ENCODE measurements at places on chromosomes 12 and 14.

DNA sequence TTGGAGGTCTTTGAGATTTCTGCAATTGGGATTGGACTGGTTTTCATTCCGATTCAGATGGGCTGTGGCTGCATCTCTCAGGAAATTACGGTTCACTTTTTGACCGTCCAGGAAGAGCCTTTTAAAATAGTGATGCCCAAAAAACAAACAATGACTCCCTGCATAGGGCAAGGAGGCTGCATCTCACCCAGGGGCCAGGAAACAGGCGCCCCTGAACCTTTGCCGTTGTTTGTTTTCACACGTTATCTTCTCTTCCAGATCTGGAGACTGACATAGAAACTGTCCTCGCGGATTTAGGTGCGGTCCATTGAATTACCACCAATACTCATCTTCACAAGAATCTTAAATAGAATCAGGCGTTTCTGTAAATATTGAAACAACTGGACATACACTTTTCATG lies 66.0 kb downstream of the FLRT2 start:
- H3K4me1 ChIP-seq, result no peaks in the 10 kb centered on the region
- H3K36me3 ChIP-seq, result no peaks in the 10 kb centered on the region
- no peaks in the 10 kb centered on the region for H3K27me3 ChIP-seq
- H3K4me3 ChIP-seq, result no peak overlapping the region

- H3K27me3 ChIP-seq, result no peaks in the 10 kb centered on the region
- H3K27ac ChIP-seq, result no peak overlapping the region
- no peaks in the 10 kb centered on the region for H3K36me3 ChIP-seq
- H3K4me1 ChIP-seq, result peaks cover 12% of the 10 kb centered on the region
- DNase-seq, result peak; percentile 30
These were observed 16.1 kb downstream of the PLEK2 start for GRCh38 chr14:67395876-67396189.

DNA sequence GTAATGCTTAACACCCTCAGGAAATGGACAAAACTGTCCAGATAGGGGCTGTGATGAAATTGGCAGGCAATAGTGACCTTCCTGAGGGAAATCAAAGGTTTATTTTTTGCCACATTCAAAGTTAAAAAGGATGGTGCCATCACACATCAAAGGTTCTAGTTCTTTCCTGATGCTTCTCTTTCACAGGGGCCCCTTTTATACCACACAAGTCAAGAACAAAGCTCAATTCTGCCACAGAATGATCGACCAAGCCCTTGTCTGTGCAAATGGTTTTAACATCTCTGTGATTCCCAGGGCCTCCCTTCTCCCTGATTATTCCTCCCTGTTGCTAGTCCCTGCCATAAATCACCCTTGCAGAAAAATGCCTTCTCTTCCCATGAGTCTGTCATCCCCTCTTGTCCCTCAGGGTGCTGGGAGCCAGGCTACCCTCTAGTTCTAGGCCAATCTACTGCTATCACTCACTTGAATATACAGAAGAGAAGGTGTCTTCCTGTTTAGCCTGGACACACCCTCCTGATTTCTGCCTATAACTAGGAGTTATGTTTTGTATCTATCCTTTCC lies 22.7 kb downstream of the SMCO2 start:
- H3K4me1 ChIP-seq, result peaks cover 5% of the 10 kb centered on the region
- no peak for DNase-seq
- no peak overlapping the region for H3K4me3 ChIP-seq
- H3K27ac ChIP-seq, result no peak overlapping the region
- no peaks in the 10 kb centered on the region for H3K27me3 ChIP-seq

GRCh38 chr12:29578070-29578469 lies 80.6 kb upstream of the OVCH1 start:
- no peak overlapping the region for H3K27ac ChIP-seq
- DNase-seq, result no peak
- peaks cover 42% of the 10 kb centered on the region for H3K4me1 ChIP-seq
- H3K27me3 ChIP-seq, result no peaks in the 10 kb centered on the region

GRCh38 chr12:48237162-48237561 lies 34.1 kb upstream of the OR10AD1 start:
- H3K36me3 ChIP-seq, result no peaks in the 10 kb centered on the region
- no peak overlapping the region for H3K4me3 ChIP-seq
- H3K4me1 ChIP-seq, result no peaks in the 10 kb centered on the region
- H3K27me3 ChIP-seq, result peaks cover 44% of the 10 kb centered on the region

- H3K27ac ChIP-seq, result no peak overlapping the region
- H3K36me3 ChIP-seq, result no peaks in the 10 kb centered on the region
- no peak for DNase-seq
- H3K4me3 ChIP-seq, result no peak overlapping the region
- H3K4me1 ChIP-seq, result peaks cover 26% of the 10 kb centered on the region
These were observed 1.8 kb upstream of the UBE2N start for GRCh38 chr12:93443576-93443975.

GRCh38 chr14:28746247-28746646 lies 20.3 kb upstream of the FOXG1 start:
- no peak overlapping the region for H3K4me3 ChIP-seq
- H3K36me3 ChIP-seq, result no peaks in the 10 kb centered on the region
- H3K27me3 ChIP-seq, result no peaks in the 10 kb centered on the region
- DNase-seq, result no peak
- peaks cover 27% of the 10 kb centered on the region for H3K4me1 ChIP-seq
- H3K27ac ChIP-seq, result no peak overlapping the region

GRCh38 chr12:106113446-106113823 lies 25.3 kb downstream of the NUAK1 start:
- peak overlapping the region; percentile 29 for H3K4me3 ChIP-seq
- DNase-seq, result no peak
- peaks cover 35% of the 10 kb centered on the region for H3K4me1 ChIP-seq
- H3K27me3 ChIP-seq, result no peaks in the 10 kb centered on the region
- H3K27ac ChIP-seq, result peak overlapping the region; percentile 48

- peaks cover 25% of the 10 kb centered on the region for H3K4me1 ChIP-seq
- H3K4me3 ChIP-seq, result 0 out of 2 replicates have a peak overlapping the region, but pooled peaks have one; percentile 9
- peak overlapping the region; percentile 79 for H3K27ac ChIP-seq
- H3K36me3 ChIP-seq, result no peaks in the 10 kb centered on the region
- peak; percentile 82 for DNase-seq
These were observed 1598.4 kb upstream of the TMEM132C start for GRCh38 chr12:126668538-126668937.

DNA sequence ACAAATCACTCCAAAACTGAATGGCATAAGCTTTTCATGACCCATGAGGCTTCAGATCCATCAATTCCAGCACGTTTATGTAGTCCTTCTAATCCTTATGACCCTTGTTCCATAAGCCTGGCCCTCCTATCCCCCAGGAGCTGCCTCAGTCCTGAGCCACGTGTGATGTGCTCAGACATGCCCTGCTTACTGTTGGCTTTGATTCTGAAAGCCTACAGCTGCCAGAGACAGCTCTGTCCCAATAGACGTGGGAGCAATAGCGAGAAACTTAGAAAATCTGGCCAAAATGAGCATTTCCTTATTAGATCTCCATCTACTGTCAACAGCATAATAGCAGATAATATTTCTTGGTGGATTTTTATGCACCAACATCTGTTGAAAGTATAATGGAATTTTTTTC lies 33.2 kb downstream of the DUSP6 start:
- no peaks in the 10 kb centered on the region for H3K36me3 ChIP-seq
- DNase-seq, result no peak
- no peaks in the 10 kb centered on the region for H3K27me3 ChIP-seq
- H3K27ac ChIP-seq, result no peak overlapping the region
- H3K4me1 ChIP-seq, result no peaks in the 10 kb centered on the region

- H3K27ac ChIP-seq, result no peak overlapping the region
- no peak overlapping the region for H3K4me3 ChIP-seq
- no peaks in the 10 kb centered on the region for H3K4me1 ChIP-seq
- peak; percentile 13 for DNase-seq
These were observed 56.6 kb upstream of the CRACR2A start for GRCh38 chr12:3809357-3810015.

GRCh38 chr12:3419558-3419957 lies 71.4 kb upstream of the PRMT8 start:
- no peak overlapping the region for H3K27ac ChIP-seq
- DNase-seq, result no peak
- no peaks in the 10 kb centered on the region for H3K36me3 ChIP-seq
- no peak overlapping the region for H3K4me3 ChIP-seq
- 0 out of 2 replicates have a peak, but pooled peaks cover 5% of the 10 kb centered on the region for H3K27me3 ChIP-seq

GRCh38 chr14:29425705-29426482 lies 501.8 kb downstream of the PRKD1 start:
- no peaks in the 10 kb centered on the region for H3K4me1 ChIP-seq
- H3K4me3 ChIP-seq, result no peak overlapping the region
- DNase-seq, result no peak
- H3K27me3 ChIP-seq, result peaks cover 35% of the 10 kb centered on the region
- no peak overlapping the region for H3K27ac ChIP-seq

DNA sequence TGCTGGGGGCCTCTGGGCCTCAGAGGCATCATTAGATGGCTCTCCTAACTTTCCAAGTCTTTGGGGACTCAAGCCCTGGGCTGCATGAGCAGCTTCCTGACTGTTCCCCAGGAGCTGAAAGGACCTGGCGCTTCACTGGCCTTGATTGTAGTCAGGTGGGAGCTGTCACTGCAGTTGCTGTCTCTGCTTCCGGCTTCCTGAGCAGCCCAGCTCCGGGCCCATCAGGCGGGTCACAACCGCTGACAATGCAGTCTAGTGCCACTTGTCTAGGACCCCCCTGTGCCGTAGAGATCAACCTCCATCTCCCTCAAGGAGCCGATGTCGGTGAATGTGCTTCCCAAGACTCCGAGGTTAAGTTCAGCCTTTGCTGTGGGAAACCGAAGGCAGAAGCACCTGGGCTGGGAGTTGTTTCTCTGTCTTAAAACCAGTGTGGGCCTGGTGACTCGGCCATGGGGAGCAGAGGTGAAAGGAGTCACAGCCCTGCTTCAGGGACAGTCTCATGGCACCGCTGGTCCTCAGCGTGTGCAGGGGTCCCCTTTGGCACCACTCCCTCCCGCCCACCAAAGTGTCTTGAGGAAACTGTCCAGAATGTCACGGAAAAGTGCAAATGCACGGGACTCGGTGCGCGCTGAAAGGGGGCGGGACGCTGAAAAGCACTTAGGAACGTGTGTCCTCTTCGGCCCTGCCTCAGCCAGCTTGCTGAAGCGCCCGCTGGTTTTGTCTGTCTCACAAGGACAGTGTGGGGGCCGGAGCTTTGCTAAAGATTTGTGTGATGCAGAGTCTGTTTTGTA lies 44.8 kb downstream of the PRIMA1 start:
- H3K27me3 ChIP-seq, result peaks cover 44% of the 10 kb centered on the region
- H3K27ac ChIP-seq, result no peak overlapping the region
- H3K36me3 ChIP-seq, result no peaks in the 10 kb centered on the region

GRCh38 chr12:104583301-104583700 lies 126.6 kb downstream of the CHST11 start:
- no peak for DNase-seq
- H3K4me3 ChIP-seq, result no peak overlapping the region
- H3K36me3 ChIP-seq, result no peaks in the 10 kb centered on the region
- no peak overlapping the region for H3K27ac ChIP-seq

GRCh38 chr14:67267576-67268328 lies 26.5 kb downstream of the PALS1 start:
- H3K27ac ChIP-seq, result no peak overlapping the region
- H3K4me3 ChIP-seq, result no peak overlapping the region
- H3K4me1 ChIP-seq, result peaks cover 10% of the 10 kb centered on the region

GRCh38 chr14:91309756-91310280 lies 65.3 kb upstream of the GPR68 start:
- no peaks in the 10 kb centered on the region for H3K27me3 ChIP-seq
- no peak overlapping the region for H3K27ac ChIP-seq
- H3K4me1 ChIP-seq, result no peaks in the 10 kb centered on the region
- no peak overlapping the region for H3K4me3 ChIP-seq

- no peaks in the 10 kb centered on the region for H3K4me1 ChIP-seq
- H3K4me3 ChIP-seq, result no peak overlapping the region
- H3K27ac ChIP-seq, result no peak overlapping the region
- H3K27me3 ChIP-seq, result no peaks in the 10 kb centered on the region
- H3K36me3 ChIP-seq, result no peaks in the 10 kb centered on the region
- no peak for DNase-seq
These were observed 37.8 kb downstream of the CCDC92 start for GRCh38 chr12:123934829-123935228.

DNA sequence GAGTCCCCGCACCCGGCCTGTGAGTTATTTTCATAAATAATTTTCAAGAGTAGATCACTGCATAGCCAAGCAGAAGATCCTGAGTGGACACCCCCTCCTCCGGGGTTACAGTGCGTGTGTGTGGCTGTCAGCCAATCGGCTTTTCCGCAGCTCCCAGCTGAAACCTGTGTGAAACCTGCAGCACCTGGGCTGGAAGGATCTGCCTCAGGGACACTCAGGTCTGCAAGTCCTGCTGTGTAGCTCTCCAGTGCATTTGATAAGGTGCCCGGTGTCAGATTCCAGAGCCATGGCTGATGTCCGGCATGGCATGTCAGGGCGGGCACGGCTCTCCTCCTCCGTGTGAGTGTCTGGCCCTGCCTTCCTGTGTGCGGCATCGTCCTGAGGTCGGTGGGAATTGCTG lies 124.8 kb downstream of the GLT1D1 start:
- no peak overlapping the region for H3K4me3 ChIP-seq
- H3K36me3 ChIP-seq, result no peaks in the 10 kb centered on the region
- peaks cover 90% of the 10 kb centered on the region for H3K27me3 ChIP-seq
- no peak for DNase-seq

GRCh38 chr14:98580131-98580678 lies 691.8 kb downstream of the BCL11B start:
- DNase-seq, result peak; percentile 16
- no peaks in the 10 kb centered on the region for H3K4me1 ChIP-seq
- H3K27ac ChIP-seq, result no peak overlapping the region

DNA sequence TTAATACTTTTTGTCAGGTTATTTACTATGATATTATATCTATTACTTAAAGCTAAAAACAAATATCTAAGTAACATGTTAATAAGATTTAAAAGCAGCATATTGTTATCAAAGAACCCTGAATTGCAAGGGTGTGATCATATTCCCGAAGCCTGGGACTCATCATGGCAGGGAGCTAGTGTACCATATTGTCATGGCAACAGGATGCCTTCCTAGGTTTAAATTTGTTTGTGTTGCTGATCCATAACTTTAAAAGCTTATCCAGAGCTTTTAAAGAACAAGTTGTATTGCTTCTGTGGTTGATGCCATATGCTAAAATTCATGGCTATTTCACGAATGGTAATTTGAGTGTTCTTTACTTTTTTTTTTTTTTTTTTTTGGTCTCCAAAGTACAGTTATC lies 500.5 kb downstream of the NAV3 start:
- no peaks in the 10 kb centered on the region for H3K27me3 ChIP-seq
- H3K36me3 ChIP-seq, result no peaks in the 10 kb centered on the region
- H3K4me1 ChIP-seq, result no peaks in the 10 kb centered on the region
- DNase-seq, result no peak
- H3K4me3 ChIP-seq, result no peak overlapping the region

- no peaks in the 10 kb centered on the region for H3K27me3 ChIP-seq
- H3K4me1 ChIP-seq, result no peaks in the 10 kb centered on the region
- H3K36me3 ChIP-seq, result no peaks in the 10 kb centered on the region
- no peak overlapping the region for H3K4me3 ChIP-seq
These were observed 185.8 kb downstream of the EGLN3 start for GRCh38 chr14:33764876-33765650.
